Spinal cord (tissue), 10 donors: ENCODE measurements at places on chromosomes 1 and 21.

DNA sequence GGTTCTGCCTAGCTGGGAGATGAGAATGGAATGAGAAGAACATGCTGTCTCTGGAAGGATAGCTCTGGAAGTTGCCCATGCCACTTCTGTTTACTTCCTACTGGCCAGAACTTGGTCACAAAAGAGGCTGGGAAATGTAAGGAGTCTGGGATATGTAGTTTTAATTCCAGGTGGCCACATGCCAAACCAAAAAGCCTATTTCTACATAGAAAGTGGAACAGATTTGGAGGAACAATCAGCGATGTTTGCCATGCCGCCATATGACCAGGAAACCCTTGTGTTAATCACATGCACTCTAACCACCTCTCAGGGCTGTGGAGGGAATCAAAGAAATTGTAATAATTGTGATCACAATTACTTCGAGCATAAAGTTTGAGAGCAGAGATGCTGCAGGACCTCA lies 10.0 kb upstream of the OLIG2 start:
- peaks cover 13% of the 10 kb centered on the region for H3K4me1 ChIP-seq
- H3K4me3 ChIP-seq = no peak overlapping the region
- no peaks in the 10 kb centered on the region for H3K36me3 ChIP-seq
- no peak for DNase-seq
- no peak overlapping the region for H3K27ac ChIP-seq

DNA sequence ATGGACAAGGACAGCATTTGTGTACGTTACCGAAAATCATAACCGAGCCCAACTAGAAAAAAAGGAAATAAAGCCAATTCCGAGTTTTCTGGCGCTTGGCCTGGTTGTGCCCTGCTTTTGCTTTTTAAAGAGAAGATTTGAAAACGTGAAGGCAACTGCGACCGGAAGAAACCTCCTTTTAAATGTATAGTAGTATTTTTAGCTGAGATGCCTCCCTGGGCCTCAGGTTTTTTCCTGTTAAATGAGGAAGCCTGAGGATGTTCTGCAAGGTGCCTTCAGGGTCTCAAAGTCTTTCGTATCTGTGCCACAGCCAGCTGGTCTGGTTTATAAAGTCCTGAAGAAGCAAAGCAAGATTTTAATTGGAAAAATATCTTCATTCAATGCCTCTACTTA lies 371 bp upstream of the ODF2L start:
- DNase-seq = no peak
- H3K27me3 ChIP-seq = no peaks in the 10 kb centered on the region
- no peaks in the 10 kb centered on the region for H3K36me3 ChIP-seq

DNA sequence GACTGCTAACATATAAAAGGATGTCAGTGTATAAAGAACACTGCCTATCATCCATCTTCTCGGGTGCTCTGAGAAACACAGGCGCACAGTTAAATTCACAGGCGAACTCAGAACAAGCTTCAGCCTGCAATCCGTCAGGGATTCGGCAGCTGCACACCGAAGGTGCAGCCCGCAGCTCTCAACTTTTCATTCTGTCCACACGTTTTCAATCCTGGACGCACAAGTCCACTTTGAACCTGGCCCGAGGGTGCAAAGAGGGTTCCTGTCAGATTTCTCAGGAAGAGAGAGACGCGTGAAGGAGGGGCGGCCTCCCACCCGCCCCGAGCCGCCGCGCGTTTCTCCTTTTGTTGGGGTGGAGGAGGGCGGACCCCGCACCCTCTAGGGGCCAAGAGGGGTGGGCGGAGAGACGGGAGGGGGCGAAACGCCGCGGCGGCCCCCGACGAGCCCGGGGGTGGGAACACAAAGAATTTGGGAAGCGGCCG lies 724 bp downstream of the DOCK7 start:
- H3K27ac ChIP-seq = peak overlapping the region; percentile 91
- no peaks in the 10 kb centered on the region for H3K36me3 ChIP-seq
- DNase-seq = peak; percentile 86

- H3K4me1 ChIP-seq = peaks cover 10% of the 10 kb centered on the region
- no peak overlapping the region for H3K4me3 ChIP-seq
- no peak overlapping the region for H3K27ac ChIP-seq
- DNase-seq = no peak
These were observed 15.2 kb upstream of the LMX1A start for GRCh38 chr1:165371588-165372225.

GRCh38 chr1:154178911-154179811 lies 12.7 kb downstream of the TPM3 start:
- DNase-seq = no peak
- no peaks in the 10 kb centered on the region for H3K27me3 ChIP-seq
- H3K4me3 ChIP-seq = no peak overlapping the region
- peaks cover 29% of the 10 kb centered on the region for H3K4me1 ChIP-seq
- no peak overlapping the region for H3K27ac ChIP-seq

DNA sequence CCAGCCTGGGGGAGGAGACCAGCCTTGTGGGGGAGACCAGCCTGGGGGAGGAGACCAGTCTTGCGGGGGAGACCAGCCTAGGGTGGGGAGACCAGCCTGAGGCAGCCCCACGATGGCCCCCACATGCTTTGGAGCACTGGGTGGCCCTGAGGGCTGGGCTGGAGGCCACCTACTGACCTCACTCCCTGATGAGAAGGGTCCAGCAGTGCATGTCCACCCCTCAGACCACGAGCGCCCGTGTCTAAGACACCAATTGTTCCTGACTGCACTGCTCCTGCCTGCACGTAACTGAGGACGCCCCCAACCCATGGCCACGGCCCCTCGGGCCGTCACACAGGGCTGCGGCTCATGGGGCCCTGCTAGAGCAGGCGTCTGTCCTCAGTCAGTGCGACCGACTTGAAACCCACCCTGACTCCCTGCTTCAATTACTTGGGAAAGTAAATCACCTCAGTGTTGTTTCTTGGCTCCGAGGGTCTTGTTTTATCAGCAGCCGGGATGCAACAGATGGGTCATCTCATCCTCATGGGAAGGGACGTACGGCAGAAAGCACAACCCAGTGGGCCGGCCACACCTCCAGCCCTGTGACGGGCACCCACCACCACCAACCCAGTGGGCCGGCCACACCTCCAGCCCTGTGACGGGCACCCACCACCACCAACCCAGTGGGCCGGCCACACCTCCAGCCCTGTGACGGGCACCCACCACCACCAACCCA lies at the start of gene SPATC1L:
Gene SPATC1L (minus strand): TSS at position 550 of the 715 bp plus-strand sequence. CDS start 1,643 bp downstream, outside the sequence.
- H3K36me3 ChIP-seq = peaks cover 42% of the 10 kb centered on the region
- no peaks in the 10 kb centered on the region for H3K27me3 ChIP-seq

DNA sequence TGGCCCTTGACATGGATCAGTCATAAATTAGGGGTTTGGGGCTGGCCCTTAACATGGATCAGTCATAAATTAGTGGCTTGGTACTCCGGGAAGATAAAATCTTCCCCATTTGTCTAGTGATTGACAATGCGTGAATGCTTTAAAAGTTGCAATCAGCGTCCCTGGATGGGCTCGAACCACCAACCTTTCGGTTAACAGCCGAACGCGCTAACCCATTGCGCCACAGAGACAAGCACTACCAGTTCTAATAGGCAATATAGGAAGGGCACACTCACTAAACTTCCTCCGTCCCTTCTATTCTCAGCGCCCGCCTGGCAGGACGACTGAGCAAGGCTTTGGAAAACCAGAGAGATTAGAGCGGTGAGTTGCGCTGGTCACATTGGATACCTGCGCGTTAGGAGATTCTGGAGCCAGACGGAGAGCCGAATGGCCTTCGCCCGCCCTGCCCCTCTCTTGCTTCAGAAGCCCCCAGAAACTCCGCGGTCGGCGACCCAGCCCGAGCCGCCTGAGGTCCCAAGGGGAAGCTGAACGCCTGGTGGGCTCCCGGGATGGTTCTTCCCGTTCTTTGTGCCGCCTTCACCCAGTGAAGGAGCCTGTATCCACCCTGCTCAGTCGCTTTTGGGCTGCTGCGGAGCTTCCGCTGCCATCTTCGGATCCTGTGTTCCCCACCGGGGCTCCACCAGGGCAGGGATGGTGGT lies 235.9 kb downstream of the FAM72C start:
- DNase-seq = peak; percentile 75
- H3K27ac ChIP-seq = no peak overlapping the region
- peaks cover 3% of the 10 kb centered on the region for H3K27me3 ChIP-seq
- H3K4me3 ChIP-seq = peak overlapping the region; percentile 30

- H3K27me3 ChIP-seq = no peaks in the 10 kb centered on the region
- H3K36me3 ChIP-seq = no peaks in the 10 kb centered on the region
- no peak for DNase-seq
- H3K4me3 ChIP-seq = no peak overlapping the region
These were observed 62.7 kb upstream of the ATP1B1 start for GRCh38 chr1:169043823-169044222.

DNA sequence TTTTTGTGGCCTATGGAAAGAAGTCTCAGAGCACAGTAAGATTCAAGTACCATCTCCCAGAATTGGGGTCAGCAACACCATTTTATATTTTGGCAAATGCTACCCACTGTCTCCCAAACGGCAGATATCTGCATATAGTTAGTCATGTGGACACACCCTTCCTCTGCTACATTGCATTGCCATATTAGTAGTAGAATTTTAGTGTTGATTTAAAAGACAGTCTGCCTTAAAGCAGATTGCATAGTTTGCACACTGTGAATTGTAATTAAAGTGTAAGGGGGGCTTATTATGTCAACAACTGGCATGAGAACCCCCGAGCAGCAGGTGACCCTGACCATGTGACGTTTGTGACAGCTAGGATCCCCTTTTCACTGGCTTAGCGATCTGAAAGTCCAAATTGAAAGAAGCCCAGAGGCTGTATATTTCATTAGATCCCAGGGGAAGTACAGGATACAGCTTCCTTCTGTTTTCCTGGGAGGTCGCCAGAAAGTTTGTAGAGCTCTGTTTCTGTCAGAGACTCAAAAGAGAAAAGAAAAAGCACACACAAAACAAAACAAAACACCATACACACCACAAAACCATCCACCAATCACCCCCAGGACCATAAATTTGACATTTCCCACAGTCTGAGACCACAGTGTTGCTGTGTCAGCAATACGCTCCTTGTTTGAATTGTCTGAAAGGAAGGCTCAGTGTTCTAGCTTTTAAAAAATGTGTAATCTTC lies 172.4 kb downstream of the NFIA start:
- H3K4me1 ChIP-seq = peaks cover 11% of the 10 kb centered on the region
- no peaks in the 10 kb centered on the region for H3K27me3 ChIP-seq
- H3K4me3 ChIP-seq = peak overlapping the region; percentile 26
- H3K27ac ChIP-seq = peak overlapping the region; percentile 89

DNA sequence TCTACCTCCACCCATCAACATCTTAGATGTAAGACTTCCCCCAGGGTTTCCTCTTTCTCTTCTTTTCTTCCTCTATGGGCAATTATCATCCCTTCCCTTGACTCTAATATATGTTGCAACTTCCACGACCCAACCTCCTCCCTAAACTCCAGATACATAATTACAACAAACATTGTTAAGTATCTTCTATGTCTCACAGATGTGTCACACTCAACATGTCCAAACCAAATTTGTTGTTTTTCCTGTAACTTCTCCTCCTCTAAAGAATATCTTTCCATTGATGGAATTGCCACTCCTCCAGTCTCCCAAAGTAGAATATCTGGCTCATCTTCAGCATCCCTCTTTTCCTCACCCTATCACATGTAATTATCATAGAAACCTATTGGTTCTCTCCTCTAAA lies 314.2 kb downstream of the RWDD3 start:
- DNase-seq = no peak
- no peak overlapping the region for H3K4me3 ChIP-seq
- no peaks in the 10 kb centered on the region for H3K36me3 ChIP-seq
- H3K27me3 ChIP-seq = no peaks in the 10 kb centered on the region
- no peak overlapping the region for H3K27ac ChIP-seq

GRCh38 chr1:119816407-119816806 lies 5.1 kb upstream of the REG4 start:
- H3K4me1 ChIP-seq = no peaks in the 10 kb centered on the region
- H3K27me3 ChIP-seq = no peaks in the 10 kb centered on the region
- no peak overlapping the region for H3K4me3 ChIP-seq
- no peak overlapping the region for H3K27ac ChIP-seq

GRCh38 chr1:196607981-196608380 lies 259 bp downstream of the KCNT2 start:
- H3K36me3 ChIP-seq = no peaks in the 10 kb centered on the region
- H3K4me1 ChIP-seq = peaks cover 9% of the 10 kb centered on the region
- H3K4me3 ChIP-seq = peak overlapping the region; percentile 88
- no peaks in the 10 kb centered on the region for H3K27me3 ChIP-seq
- H3K27ac ChIP-seq = peak overlapping the region; percentile 92

- H3K4me3 ChIP-seq = peak overlapping the region; percentile 97
- H3K4me1 ChIP-seq = peaks cover 5% of the 10 kb centered on the region
- peak overlapping the region; percentile 100 for H3K27ac ChIP-seq
- no peaks in the 10 kb centered on the region for H3K27me3 ChIP-seq
- peak; percentile 75 for DNase-seq
These were observed 2.3 kb downstream of the H3-3A start for GRCh38 chr1:226064816-226065248.

GRCh38 chr21:45138199-45139002 lies 64.0 kb downstream of the ADARB1 start:
- peak; percentile 76 for DNase-seq
- no peaks in the 10 kb centered on the region for H3K27me3 ChIP-seq
- H3K4me3 ChIP-seq = no peak overlapping the region
- no peak overlapping the region for H3K27ac ChIP-seq

- peaks cover 11% of the 10 kb centered on the region for H3K4me1 ChIP-seq
- no peak overlapping the region for H3K27ac ChIP-seq
- H3K4me3 ChIP-seq = no peak overlapping the region
- H3K36me3 ChIP-seq = peaks cover 2% of the 10 kb centered on the region
These were observed 8.8 kb downstream of the TMCC2 start for GRCh38 chr1:205236526-205236925.

GRCh38 chr1:70504176-70504820 lies 93.2 kb downstream of the CTH start:
- no peak overlapping the region for H3K4me3 ChIP-seq
- no peak overlapping the region for H3K27ac ChIP-seq
- H3K36me3 ChIP-seq = no peaks in the 10 kb centered on the region
- H3K27me3 ChIP-seq = no peaks in the 10 kb centered on the region
- no peaks in the 10 kb centered on the region for H3K4me1 ChIP-seq

GRCh38 chr1:25107643-25108010 lies 124.7 kb downstream of the SYF2 start:
- H3K4me3 ChIP-seq = no peak overlapping the region
- peaks cover 2% of the 10 kb centered on the region for H3K27me3 ChIP-seq
- no peaks in the 10 kb centered on the region for H3K36me3 ChIP-seq
- H3K27ac ChIP-seq = no peak overlapping the region
- H3K4me1 ChIP-seq = peaks cover 4% of the 10 kb centered on the region

GRCh38 chr1:205283270-205284147 lies 38.0 kb downstream of the NUAK2 start:
- no peaks in the 10 kb centered on the region for H3K36me3 ChIP-seq
- H3K4me1 ChIP-seq = peaks cover 29% of the 10 kb centered on the region
- no peaks in the 10 kb centered on the region for H3K27me3 ChIP-seq
- no peak overlapping the region for H3K27ac ChIP-seq
- DNase-seq = peak; percentile 25
- H3K4me3 ChIP-seq = no peak overlapping the region

- H3K27ac ChIP-seq = no peak overlapping the region
- H3K27me3 ChIP-seq = no peaks in the 10 kb centered on the region
- H3K4me3 ChIP-seq = no peak overlapping the region
- no peaks in the 10 kb centered on the region for H3K36me3 ChIP-seq
- DNase-seq = no peak
These were observed 292.9 kb downstream of the PTGER3 start for GRCh38 chr1:70754701-70755100.
